Smooth muscle cell of the brain vasculature (primary cell): ENCODE measurements at places on chromosomes 7 and 10.

DNA sequence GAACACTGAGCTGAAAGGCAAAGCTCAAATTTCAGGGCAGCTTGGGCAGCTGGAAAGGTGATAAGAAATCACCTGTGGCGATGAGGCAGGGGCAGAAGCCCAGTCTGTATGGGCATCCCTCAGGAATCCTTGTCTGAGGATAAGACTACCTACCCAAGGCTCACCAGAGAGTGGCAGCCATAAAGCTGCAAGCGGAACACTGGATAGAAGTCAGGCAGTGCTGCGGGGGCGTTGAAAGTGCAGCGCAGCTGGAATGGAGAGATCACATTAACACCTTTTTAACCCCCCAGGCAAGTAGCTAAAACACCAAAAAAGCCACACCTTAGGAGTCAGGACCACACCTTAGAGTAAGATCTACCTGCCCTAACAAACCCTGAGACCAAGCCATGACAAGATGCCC lies 38.2 kb downstream of the ABCB5 start:
- DNase-seq = no peak

- no peak for DNase-seq
Measured at GRCh38 chr7:89966067-89966664, 188.1 kb upstream of the STEAP1 start.

DNA sequence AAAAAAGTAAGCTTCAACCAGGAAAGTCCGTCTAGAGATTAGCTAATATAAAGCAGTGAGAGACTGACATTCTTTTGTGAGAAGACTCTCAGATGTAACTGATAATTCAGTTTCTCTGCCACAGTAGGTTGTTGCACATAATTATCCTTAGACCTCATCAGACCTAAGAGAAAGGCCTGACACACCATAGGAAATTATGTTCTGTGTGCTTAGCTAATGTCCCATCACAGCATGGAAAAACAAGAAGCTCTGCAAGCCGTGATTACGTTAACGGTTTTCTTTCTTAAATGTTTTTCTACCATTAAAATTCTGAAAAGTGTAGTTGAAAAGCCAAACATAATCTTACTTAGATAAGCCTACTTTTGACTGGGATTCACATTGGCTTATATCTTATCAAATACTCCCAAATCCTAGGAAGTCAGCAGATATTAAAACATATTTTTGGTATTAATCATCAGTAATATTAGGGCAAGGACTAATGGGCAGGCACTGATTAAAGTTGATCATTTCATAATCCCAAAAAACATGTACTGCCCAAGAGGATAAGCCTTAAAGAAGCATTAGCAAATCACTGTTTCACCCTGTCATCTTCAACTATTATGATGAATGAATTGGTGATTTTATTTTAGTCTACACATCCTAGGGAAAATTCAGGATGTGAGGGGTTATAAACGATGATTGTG lies 5.2 kb downstream of the CSTF2T start:
- no peak for DNase-seq

DNA sequence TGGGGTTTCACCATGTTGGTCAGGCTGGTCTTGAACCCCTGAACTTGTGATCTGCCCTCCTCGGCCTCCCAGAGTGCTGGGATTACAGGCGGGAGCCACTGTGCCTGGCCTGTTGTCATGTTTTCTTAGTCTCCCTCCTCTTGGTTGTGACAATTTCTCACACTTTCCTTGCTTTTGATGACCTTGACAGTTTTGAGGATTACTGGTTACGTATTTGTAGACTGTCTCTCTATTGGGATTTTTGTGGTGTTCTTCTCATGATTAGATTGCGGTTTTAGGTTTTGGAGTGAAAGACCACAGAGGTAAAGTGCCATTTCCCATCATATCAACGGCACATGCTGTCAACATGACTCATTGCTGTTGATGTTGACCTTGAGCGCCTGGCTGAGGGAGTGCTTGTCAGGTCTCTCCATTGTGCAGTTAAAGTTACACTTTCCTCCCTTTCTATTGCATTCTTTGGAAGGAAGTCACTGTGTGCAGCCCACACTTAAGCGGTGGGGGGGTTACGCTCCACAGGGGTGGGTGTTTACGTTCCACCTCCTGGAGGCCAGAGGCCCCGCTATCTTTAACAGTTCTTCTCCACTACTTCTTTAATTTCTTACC lies 10.8 kb downstream of the NEURL1 start:
- DNase-seq = peak; percentile 91

GRCh38 chr10:4384245-4384644 lies 441.8 kb upstream of the AKR1E2 start:
- DNase-seq = no peak

DNA sequence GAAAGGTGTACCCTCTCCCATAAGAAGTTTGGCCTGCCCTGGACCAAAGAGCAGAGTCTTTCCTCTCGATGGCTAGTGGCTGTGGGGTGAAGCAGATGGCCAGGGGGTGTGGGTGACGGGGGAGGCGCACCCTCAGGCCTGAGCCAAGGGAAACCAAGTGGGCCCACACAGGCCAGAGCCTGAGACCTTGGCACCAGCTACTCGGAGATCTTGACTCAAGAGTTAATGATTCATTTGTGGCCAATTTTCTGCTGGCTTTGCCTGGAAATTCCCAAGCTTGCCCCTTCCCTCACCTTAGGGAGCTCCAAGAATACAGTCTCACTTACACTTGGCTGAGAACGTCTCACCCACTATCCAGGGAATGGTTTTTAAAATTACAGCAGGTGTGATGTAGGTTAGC lies 42.7 kb downstream of the ZMIZ1 start:
- DNase-seq = no peak

GRCh38 chr10:728603-729002 lies 39.1 kb upstream of the DIP2C start:
- DNase-seq = no peak

DNA sequence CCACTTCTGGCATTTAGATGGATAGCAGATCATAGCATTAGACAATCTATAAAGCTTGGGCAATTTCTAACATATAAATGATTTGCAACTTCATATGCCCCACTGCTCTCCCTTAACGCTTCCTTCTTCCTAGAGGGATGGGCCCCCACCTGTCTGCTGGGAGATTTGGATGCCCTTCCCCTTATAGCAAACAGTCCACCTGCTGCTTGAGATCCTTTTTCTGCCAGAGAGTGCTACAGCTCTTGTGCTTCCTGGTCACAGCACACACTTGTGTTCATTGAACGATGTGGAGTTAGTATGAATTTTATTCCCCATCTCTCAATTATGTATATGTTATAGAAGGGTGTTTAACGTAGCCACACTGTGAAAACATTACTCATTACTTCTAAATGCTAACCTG lies 10.4 kb upstream of the PCGF5 start:
- DNase-seq = no peak

DNA sequence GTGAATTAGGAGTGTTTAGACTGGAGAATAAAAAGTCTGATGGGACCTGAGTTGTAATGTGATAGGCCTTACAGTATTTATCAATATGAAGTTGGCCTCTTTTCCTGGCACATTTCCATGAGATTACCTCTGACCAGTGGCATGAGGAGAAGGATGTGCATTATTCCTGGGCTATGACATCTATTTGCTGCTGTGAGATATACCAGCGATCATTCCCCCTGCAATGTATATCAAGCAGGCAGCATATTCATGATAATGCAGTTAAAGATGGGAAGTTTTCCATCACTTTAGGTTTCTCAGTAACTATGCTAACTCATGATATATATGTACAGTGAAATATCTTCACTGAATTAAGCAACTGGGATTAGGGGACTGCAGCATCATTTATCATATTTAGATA lies 142.8 kb upstream of the MBL2 start:
- DNase-seq = no peak

- DNase-seq = no peak
Measured at GRCh38 chr10:27949528-27950241, 49.2 kb downstream of the ODAD2 start.

- DNase-seq = no peak
Measured at GRCh38 chr10:133013463-133013862, 71.1 kb upstream of the CFAP46 start.

DNA sequence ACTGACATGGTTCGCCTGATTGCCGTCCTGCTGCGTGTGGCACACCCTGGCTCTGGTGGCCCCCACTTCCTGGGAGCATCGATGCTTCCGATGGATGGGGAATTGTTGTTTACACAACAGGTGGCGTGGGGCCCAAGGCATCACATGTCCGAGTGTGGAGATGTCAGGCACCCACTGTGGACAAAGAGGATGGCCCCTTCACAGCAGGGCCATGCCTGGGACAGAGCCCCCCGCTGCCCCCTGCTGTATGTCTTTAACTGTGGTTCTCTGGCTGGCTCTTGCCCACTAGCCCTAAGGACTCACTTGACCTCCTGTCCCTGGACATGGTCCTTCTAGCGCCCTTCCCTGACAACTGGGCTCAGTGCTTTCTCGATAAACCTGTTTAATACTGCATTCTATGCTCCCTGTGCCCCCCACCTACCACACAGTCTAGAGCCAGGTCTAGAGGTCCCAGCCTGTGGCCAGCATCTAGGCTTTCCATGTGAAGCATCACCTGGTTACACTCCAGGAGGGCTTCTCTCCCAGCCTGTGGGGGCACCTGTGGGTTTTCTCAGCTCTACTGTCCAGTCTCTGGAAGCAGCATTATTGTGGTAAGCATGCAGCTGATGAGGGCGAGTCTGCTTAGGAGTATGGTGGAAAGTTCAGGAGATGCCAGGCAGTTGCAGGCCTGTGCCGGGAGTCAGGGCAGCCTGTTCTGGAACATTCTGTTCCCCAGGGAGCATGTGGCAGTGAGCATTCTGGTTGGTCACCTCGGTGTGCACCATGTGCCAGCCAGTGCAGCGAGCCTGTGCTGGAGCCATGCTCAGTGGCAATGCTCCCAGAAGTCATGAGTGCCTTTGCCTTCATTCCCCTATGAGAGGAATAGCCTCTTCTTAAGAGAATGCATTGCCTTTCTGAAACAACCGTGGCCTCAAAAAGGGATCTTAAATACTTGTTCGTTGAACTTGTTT lies 10.4 kb downstream of the ADCY1 start:
- DNase-seq = no peak

- DNase-seq = no peak
Measured at GRCh38 chr10:98339799-98340198, 71.8 kb upstream of the LOXL4 start.

DNA sequence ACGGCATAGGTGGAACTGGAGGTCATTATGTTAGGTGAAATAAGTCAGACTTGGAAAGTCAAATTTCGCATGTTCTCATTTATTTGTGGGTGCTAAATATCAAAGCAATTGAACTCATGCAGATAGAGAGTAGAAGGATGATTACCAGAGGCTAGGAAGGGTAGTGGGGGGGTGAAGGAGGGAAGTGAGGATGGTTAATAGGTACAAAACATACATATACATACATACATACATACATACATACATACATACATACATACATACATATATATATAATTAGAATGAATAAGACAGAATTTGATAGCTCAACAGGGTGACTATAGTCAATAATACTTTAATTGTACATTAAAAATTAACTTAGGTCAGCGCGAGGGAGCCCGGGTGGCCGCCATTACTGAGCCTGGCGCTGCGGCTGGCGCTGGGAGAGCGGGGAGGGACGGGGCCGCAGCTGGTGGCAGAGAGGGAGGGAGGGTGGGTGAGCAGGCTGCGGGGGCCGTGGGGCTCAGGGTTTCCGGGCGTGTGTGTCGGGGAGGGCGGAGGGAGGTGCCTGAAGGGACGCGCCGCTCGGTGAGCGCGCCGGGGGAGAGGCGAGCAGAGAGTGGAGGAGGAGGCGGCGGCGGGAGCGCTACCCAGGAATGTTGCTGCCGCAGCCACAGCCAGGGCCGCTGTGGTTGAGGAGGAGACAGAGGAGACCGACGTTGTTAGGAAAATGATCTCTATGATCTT lies 85.8 kb upstream of the EGFR start:
- DNase-seq = peak; percentile 15

GRCh38 chr7:46197785-46198540 lies 276.9 kb upstream of the IGFBP3 start:
- DNase-seq = no peak

DNA sequence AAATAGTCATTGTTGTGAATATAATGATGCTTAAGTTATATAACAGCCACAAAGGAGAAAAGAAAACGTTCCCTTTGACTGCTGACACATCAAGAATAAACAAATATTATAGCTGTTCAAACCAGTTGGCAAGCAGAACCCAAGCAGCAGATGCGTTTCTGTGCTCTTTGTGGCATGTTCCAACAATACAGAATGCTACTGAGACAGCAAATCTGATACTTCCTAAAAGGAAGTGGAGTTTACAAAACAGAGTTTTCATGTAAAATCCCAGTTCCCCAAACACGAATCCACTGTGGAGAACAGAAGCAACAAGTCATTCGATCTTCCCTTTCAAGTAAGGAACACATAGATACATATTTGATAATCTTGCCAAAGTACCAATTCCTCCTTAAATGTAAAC lies 170.9 kb upstream of the ASAH2 start:
- DNase-seq = no peak

DNA sequence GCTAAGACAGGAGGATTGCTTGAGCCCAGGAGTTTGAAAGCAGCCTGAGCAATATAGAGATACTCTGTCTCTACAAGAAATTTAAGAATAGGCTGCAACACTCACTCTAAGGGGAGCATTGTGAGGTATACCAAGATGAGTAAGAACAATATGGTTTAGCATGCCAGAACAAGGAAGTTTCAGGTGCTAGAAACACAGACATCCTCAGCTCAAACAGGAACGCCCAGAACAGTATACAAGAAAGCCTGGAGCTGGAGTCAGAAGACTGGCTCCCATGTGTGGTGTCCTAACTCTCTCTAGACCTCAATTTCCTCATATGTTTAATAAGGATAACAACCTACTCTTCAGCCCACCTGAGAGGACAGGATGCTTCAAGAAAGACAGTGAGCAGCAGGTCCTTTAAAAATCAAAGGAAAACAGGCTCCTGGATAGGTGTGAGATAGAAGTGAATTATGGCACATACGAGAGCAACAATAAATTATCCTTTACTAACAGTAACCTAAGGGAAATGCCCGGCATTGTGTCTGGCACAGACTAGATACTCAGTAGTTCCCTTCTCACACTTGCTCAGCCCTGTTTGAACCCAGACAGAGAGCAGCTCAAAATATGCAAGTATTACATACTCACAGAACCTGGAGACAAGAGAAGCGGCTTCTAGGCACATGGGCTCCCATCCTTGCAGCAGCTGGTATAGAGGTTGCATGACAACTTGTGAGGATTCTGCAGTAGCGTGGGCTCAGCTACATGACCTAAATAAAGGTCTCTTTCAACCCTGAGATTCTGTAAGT lies 45.4 kb downstream of the KAT6B start:
- DNase-seq = no peak

DNA sequence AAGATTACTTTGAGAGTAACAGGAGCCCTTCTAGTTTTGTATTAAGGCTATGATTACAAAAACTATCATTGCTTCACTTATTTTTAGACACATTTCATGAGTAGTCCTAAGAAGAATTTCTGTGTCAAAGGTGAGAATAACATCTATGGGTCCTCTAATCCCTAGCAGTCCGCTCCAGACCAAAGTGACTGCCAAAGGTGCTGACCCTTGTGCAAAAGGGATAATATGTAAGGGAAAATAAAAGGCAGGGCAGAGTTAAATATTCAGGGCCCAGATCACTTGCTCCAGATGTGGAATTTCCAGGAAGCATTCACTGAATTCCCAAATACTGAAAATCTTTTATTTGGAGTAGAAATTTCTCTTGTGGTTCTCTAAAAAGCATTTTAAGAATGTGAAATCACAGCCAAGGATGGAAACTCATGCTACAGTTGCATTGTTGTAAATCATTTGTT lies 29.3 kb downstream of the RHOBTB1 start:
- DNase-seq = no peak
